ENCODE measurements at places on chromosomes 3 and 15.

GRCh38 chr3:12186515-12187286 lies 28.0 kb upstream of the TIMP4 start:
- DNase-seq = no peak

DNA sequence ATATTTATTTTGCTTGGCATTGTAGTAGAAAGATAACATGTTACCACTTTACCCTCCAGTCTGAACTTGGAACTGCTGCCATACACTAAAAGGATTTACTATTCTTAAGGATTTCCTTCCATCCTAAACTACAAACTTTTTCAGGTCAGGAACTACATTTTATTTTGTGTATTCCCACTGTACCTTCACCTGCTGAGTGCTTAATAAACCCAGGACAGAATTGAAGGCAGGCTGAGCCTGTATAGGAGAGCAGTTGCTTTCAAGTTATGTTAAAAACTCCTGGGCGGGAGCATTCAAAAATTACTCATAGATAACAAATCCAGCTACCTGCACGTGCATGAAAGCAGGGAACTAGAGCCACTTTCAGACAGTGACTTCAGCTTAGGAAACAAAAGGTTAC lies 58.3 kb downstream of the CACNA1D start:
- no peak for DNase-seq

GRCh38 chr15:62306851-62307504 lies 141.9 kb upstream of the C2CD4B start:
- DNase-seq = peak; percentile 85

DNA sequence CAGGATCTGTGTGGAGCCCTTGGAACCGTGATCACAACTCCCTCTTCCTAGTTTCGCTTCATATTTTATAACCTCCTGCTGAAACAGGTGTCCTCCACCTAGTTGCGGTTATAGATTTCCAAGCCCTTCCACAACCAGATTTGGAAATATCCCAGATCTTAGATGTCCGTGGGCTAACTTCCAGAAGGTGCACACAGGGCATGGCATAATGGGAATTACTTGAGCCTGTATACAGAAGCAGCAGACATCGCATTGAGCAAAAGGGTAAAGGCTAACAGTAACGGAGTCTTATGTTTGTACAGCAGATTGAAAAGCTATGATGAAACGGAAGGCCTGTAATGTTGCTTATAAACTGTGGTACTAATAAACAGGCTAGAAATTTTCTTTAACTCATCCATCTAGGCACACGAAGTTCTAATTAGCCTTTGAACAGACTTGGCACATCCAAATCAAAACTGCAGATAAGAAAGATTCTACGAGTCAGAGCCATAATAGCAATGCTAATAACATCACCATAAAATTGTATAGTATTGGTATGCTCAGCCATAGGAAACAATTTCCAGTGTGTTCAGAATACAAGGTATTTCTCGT lies 1.2 kb upstream of the USF3 start:
- DNase-seq = peak; percentile 47

DNA sequence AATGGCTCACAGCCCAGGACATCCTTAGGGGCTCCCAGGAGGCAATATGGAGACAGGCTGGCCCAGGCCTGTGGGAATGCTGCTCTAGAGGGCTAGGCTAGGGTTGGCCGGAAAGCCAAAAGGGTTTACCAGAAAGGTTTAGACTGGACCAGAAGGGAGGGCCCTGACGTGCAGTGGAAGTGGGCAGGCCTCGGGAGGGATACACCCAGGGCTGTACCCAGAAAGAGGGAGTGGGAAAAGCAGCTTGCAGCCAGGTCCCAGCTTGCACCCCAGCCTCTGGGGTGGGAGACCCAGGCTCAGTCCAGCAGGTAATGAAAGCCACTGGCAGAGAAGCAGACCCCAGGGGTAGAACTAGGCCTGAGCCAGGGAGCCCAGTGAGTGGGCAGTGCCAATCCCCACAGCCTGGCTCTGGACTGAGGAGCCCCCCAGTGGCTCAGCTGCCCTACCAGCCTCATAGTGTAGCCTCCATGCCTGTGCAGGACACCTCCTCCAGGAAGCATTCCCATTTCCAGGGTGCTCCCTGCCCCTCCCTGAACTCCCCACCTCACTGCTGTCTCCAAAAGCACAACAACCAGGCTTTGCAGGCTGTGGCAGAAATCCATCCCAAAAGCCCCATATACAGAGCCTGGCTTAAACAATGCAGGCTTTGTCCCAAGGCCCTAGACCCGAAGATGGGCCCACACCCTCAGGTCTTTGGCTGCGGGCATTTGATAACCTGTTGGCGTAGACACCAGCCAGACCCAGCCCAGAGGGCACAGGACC lies 3.5 kb downstream of the GORASP1 start:
- DNase-seq = no peak

DNA sequence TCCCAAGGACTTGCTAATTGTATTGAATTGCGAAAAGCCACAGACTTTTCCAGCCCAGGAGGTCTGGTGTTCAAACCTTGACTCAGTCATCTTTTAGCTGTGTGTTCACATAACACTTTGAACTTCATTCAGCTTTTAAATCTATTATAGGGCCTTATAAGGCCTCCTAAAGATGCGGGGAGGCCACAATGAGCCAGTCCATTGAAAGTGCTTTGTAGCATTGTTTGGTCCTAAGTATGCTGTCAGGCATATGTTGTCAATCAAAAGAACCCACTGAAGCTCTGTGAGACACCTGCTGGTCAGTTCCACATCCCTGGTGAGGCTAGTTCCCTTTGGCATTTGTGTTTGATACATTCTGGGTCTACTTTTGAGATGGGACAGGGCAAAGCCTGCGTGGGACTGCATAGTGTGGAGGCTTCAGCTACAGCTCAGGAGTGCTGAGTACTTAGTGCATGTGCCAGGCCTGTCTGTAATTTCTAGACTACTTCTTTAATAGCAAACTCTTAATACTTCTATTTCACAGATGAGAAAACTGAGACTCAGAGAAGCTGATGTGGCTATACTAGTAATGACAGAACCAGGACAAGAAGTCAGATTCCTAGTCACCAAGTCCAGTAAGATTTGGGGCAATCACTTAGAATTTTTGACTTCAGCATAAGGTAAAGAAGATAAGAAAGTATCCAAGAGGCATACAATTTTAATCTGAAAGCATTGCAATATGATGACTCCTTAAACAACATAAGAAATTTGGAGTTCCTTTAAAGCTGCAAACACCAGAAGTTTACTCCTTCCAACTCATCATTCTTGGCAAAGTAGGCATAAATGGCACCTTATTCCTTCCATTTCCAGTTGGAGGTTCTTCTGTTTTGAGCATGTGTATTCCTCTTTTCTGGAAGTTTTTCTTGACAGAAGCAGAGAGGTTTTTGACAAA lies 213.0 kb downstream of the PDCD6IP start:
- peak; percentile 33 for DNase-seq

GRCh38 chr15:91308199-91308598 lies 208.1 kb downstream of the SV2B start:
- DNase-seq = no peak

- DNase-seq = no peak
These were observed 222.5 kb downstream of the SHQ1 start for GRCh38 chr3:72625602-72626337.

DNA sequence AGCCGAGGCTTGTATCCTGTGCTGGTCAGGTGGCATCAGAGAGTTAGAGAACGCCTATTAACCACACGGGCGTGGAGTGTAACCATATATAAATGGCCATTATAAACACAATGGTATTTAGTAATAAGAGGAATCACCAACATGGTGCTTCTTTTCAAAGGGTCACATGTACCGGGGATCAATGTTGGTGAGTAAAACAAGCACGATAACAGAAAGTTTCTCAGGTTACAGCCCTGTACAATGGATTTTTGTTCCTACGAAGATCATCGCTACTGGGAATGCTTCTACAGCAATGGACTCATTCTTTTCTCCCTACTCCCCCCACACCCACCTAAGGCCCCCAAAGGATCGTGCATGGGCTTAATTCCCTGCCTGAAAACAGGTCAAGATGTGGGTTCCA lies 42.5 kb downstream of the MEIS2 start:
- no peak for DNase-seq

- DNase-seq = no peak
These were observed 717.9 kb upstream of the ALCAM start for GRCh38 chr3:104648823-104649222.

GRCh38 chr3:159187706-159188105 lies 385.9 kb downstream of the MFSD1 start:
- DNase-seq = no peak

- no peak for DNase-seq
These were observed 269.2 kb downstream of the THRB start for GRCh38 chr3:24225385-24225950.

GRCh38 chr3:155944081-155944480 lies 73.6 kb downstream of the GMPS start:
- no peak for DNase-seq

DNA sequence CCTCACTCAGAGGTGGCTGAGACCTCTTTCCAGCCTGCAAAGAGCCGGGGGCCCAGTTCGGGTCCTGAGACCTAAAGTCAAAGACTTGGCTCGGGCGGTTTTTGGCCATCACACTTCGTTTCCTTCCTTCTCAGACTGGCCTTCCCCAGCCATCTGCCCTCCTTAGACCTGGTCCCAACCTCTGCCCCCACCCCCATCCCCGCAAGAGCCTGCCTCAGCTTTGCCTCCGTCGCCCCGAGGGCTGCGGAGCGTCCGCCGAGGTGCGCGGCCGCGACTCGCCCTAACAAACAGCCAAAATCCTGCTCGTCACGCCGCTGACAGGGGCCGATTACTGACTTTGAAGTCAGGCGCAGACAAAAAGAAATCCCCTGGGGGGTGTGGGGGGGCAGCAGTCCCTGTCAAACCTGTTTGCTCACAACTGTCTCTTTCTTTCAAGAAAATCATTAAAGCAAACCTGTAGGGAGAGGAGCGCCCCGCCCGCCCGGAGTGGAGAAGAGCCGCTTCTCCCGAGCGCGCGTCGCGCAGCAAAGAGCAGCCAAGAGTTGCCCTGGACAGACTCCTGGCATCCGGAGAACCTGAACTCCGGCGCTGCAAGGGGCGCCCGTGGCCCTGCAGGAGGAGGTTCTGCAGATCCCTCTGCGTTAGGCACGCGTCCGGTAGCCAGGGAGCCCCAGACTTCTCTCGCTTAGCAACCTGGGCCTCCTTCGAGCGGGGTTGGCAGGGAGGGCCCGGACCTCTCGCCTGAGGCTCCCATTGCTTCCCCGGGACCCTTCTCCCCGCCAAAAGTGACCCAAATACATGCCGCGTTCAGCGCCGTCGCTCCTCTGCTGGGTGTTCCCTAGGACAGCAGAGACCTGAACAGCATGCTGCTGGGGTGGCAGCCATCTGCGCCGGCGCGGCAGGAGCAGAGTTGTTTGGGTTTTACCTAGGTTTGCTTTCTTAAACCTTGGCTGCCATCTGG lies 4.5 kb downstream of the SOX14 start:
- no peak for DNase-seq

- no peak for DNase-seq
These were observed 12.3 kb upstream of the PLD1 start for GRCh38 chr3:171822431-171823106.

GRCh38 chr15:58546635-58547627 lies 115.1 kb downstream of the LIPC start:
- DNase-seq = peak; percentile 45

DNA sequence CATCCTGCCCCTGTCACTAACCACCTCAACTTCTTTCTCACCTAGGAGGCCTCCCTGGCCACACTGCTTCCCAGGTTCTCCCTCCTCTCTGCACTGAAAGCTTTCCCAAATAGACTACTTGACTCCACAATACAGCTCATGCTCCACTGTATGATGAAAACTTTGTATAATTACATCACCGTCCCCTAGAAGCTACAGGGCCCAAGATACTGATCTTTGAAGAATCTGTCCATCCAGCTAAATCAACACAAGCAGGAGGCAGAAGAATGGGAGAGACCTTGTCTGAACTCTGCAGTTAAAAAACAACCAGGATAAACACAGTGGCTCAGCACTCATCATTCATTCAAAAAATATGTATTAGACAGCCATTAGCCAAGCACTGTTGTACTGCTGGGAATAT lies 26.4 kb upstream of the RPS17 start:
- no peak for DNase-seq

DNA sequence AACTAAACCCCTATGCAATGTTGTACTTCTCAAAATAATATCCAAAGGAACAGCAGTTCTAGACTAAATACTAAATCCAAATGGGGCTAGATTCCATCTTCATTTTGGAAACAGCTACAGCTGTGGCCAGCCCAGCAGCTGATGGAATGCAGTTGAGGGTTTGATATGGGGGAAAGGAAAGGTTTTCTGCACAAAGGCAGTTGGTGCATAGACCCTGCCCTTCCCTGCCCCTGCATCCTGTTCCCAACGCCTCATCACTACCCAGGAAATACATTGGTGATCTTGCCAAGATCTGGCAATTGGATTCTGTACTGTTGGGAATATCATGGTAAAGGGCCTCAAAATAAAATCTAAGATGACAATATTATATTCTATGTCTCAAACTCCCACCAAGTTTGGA lies 43.9 kb downstream of the DTWD1 start:
- DNase-seq = no peak

DNA sequence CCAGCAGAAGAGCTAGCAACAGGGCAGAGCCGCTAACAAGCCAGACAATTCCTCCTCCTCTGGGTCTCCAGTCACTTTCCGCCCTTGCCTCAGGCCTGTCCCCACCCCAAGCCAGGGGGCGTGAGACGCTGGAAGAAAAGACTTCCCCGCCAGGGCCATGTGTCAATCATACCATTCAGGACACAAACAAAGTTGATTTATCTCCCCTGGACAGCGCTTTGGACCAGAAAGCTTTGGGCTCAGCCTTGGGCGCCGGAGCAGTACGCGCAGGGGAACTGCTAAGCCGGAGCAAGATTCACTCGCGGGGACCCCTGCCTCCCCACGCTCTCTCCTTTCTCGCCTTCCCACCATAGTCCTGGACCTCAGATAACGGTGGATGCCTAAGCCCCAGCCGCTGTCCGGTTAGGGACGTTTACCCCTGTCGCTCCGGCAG lies 479 bp downstream of the LRRC2 start:
- no peak for DNase-seq

GRCh38 chr3:181880331-181880730 lies 168.6 kb downstream of the SOX2 start:
- DNase-seq = no peak

DNA sequence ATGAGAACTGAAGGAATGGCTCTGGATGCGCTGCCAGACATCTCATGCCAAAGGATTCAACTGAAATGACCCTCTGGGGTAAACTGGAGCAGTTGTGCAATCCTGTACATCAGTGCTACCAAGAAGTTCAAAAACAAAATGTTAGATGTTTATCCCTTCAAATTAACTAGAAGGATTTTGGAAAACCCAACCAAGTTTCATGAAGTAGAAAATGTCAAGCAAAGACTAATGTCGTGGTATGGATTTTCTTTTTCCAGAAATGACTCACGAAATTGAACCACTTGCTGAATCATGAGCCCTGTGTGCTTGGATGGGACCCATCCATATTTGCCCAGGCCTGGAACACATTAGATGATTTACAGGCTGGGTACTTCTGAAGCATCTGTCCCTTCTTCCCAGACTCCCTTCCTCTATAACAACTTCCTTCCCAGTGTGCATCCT lies 101.6 kb downstream of the LRTM1 start:
- no peak for DNase-seq

- no peak for DNase-seq
These were observed 72.4 kb downstream of the CHDH start for GRCh38 chr3:53773611-53774368.
